Neural crest cell (in vitro differentiated cells): ENCODE measurements at places on chromosomes 3 and 15.

- DNase-seq, result no peak
These were observed 41.2 kb downstream of the CCDC12 start for GRCh38 chr3:46935168-46935858.

DNA sequence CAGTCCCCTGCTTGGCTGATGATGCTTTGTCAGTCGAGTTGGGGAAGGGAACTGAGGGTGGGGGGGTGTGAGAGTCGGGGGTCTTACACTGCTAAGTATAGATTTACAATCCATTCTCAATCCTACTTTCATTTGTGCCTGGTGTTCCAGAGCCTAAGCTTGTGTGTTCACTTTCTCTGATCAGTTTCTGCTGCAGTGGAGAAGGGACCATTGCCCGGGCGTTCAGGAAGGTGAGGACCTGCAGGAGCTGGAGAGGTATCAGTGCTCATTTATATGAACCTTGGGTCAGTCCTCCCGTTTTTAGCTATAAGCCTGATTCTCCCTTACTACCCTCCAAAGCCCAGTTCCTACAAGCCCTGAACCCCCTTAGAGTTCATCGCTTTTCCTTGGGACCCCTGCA, 41.0 kb upstream of the TRAK1 start:
- DNase-seq, result no peak

GRCh38 chr15:38226608-38227266, 25.9 kb upstream of the SPRED1 start:
- peak; percentile 4 for DNase-seq

DNA sequence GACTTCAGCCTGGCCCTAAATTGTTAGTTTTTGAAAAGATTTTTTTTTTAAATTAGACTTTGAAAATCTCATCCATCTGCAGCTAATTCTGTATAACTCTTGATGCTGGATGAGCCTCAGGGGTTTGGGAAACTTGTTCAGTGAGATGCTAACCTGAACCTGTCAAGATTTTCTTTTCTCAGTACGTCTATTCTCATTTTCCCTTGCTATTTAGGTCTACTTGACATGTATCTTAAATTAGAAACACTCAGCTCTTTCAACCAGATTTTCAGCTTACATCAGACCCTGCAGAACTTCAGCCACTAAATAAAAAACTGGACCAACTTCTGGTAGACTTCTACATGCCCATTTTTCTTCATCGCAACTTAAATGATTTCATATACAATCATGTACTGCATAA, 61.4 kb downstream of the MFSD1 start:
- DNase-seq, result no peak

DNA sequence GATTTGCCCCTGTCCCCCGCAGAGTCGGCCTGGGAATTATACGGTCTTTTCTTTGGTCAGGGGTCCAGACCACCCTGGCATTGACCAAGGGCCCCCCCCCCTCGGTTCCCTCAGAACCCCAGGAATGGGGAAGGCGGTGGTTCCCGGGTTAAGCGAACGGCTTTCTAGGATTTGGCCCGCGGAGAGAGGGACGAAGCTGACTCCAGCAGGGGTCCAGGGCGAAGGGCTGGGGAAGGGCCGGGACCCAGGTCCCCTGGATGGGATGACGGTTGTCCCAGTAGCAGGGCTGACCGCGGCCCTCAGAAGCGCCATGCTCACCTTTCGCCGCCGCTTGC, 274 bp downstream of the RRP9 start:
- DNase-seq, result no peak

- no peak for DNase-seq
These were observed 14.3 kb upstream of the PIK3R4 start for GRCh38 chr3:130760922-130761321.

GRCh38 chr15:29470794-29471193, 201.2 kb upstream of the NSMCE3 start:
- DNase-seq, result no peak

- DNase-seq, result no peak
These were observed 225.6 kb upstream of the UBE2E1 start for GRCh38 chr3:23580096-23580713.

DNA sequence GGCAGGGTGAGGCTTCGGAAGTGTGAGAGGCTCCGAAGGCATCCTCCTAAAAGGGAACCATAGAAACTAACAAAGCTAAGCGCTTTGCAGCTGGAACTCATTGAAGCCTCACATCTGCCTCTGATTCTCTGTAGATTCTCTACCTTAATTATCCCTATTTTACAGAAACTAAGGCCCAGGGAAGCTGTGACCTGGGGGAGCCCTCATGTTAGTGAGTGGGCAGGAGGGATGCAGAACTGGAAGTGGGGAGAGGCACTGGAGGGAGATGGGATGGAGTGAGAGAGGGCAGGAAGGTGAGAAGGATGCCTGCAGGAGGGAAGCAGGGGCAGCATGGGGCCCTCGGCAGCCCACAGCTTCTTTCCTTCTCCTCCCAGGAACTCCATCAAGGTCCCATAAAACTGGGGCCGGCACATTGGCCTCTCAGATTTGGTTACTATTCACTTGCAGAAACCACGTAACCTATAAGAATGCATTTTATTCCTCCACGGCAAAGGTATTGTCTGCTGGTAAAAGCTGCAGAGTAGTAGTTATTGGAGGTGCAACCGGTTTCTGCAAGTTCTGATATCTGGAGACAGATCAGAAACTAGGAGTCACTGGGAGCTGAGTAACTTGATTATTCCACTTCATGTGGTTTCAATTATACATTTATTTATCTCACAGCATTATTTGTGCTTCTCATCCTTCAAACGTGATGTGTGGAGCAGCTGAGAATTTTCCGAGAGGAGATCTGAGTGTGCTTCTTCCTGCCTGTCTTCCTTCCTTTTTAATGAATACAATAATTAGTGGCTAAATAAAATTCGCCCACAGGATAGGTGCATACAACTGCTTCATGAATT, 24.0 kb upstream of the CHCHD6 start:
- no peak for DNase-seq

- no peak for DNase-seq
These were observed 249.4 kb upstream of the MDFIC2 start for GRCh38 chr3:70561796-70562195.

- DNase-seq, result no peak
These were observed 31.9 kb downstream of the SMAD6 start for GRCh38 chr15:66733976-66734375.

GRCh38 chr3:15007681-15008141, 57.4 kb downstream of the MRPS25 start:
- DNase-seq, result no peak

DNA sequence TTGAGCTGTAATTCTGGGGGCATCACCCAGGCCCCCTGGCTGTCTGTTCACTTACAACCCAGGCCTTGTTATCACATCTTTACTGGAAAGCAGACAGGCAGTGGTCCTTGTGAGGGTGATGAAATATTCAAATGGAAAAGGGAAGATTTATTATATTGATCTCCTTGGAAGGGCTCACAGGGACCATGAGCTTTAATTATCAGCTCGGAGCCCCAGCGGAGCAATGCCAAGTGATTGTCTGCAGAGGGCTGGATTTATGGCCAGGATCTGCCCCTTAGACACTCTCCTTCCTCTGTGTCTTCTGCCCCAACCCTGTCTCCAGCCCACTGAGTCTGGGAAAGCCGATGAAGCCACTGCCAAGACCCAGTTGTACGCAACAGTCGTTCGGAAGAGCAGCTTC, 31.9 kb downstream of the CCDC33 start:
- DNase-seq, result no peak

- no peak for DNase-seq
These were observed 195.6 kb downstream of the ZBBX start for GRCh38 chr3:167184511-167184910.

DNA sequence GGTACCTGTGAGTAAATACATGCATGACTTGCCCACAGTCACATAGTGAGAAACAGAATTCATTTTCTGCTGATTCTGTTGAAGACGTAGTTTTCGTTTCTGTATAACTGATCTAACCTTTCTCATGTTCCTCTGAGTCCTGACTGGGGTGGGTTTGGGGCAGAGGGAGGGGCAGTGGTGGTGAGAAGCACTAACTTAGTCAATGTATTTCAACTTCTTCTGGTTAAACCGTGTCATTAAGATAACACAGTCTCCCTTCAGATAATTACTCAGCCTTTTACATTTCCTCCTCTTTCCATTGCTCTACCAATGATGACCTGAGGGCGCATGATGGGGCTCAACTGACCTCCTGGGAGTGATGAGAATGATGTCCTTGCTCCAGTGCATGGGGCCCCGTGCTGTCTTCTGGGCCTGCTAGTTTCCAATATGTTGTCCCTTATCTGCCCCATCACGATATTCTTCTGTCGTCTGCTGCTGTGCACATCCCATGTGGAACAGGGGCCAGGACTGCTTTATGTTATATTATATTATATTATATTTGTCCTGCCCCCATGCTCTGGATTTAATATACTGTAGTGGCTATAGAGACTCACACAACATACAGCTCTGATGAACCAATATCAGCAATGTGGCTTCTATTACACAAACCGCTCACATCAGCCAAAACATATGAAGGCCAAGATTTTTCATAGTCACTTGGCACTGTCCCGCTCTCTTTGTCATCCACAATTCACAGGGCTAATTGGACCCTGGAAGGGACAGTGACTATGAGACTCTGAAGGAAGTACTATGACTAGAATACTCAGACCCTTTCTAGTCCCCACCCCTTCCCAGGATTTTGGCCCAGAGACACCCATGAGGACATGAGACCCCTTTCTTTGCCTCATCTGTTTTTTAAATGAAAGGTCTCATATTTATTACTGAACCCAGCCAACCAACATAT, 407.1 kb upstream of the MCTP2 start:
- DNase-seq, result no peak

DNA sequence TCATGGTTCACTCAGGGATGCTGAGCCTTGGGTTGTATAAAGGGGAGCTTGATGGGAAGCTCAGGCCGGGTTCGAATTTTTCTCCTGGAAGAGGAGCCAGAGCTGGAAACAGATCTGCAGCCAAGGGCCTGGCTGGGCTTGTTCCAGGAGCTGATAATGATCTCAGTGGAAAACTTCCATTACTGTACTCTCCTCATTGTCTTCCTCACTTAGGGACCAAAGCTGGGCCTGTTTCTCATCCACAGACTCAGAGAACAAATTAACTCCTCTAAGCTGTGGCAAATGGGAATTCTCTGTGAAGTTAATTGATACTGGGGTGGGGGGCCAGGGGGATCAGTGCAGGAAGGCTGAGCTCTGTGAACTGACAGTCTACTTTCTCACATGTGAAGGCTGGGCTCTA, 92.0 kb downstream of the PRICKLE2 start:
- DNase-seq, result no peak

DNA sequence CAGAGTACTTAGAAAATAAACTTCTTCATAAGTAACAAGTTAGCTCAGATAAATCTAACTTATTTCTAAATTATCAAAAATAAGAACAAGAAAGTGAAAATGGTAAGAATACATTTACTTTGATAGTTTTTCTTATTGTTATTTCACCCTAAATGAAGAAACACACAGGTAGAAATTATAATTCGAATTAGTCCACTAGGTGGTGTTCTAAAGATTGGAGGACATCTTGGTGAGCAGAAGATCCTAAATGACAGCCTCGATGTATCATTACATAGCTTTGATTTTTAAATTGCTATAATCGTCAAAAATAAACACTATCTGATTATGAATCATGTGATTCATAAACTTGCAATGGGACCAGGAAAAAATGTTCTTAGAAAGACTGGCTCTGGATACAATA, 280.8 kb upstream of the UBE2E2 start:
- DNase-seq, result no peak

- no peak for DNase-seq
These were observed 31.6 kb downstream of the LRIG1 start for GRCh38 chr3:66469220-66469640.

- DNase-seq, result no peak
These were observed 590 bp upstream of the ITGA11 start for GRCh38 chr15:68432441-68433064.

DNA sequence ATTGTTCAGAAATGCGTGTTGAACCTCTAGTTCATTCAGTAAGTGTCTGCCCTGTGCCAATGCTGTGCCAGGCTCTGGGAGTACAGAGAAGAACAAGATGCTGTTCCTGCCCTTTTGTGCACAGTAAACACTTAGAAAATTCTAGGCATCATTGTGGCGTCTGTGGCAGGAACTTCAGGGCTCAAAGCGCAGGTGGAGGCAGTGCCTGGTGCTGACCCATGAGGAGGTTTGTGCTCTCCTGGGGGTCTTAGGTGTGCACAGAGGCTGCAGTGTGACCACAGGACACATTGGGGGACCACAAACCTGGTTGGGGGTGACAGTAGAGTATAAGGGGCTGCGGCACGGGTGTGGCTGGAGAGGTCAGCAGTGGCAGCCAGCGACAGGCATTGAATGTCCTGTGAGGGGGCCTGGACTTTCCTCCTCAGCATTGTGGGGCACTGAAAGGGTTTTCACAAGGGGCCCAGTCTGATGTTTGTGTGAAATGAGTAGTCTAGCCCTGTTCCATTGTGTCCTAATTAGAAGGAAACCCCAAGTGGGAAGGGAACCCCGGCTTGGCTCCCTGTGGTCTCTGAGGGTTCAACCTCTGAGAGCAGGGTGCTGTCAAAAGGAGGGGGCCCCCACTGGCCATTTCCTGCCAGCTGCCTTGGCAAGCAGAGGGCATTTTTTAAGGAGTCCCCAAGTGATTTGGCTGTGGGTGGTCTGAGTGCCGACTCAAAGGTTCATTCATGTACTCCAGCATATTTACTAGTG, 20.9 kb downstream of the MRAS start:
- no peak for DNase-seq

DNA sequence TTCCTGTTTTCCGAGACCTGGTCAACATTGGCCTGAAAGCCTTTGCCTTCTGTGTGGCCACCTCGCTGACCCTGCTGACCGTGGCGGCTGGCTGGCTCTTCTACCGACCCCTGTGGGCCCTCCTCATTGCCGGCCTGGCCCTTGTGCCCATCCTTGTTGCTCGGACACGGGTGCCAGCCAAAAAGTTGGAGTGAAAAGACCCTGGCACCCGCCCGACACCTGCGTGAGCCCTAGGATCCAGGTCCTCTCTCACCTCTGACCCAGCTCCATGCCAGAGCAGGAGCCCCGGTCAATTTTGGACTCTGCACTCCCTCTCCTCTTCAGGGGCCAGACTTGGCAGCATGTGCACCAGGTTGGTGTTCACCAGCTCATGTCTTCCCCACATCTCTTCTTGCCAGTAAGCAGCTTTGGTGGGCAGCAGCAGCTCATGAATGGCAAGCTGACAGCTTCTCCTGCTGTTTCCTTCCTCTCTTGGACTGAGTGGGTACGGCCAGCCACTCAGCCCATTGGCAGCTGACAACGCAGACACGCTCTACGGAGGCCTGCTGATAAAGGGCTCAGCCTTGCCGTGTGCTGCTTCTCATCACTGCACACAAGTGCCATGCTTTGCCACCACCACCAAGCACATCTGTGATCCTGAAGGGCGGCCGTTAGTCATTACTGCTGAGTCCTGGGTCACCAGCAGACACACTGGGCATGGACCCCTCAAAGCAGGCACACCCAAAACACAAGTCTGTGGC, 16.9 kb downstream of the TMEM43 start:
- DNase-seq, result no peak

DNA sequence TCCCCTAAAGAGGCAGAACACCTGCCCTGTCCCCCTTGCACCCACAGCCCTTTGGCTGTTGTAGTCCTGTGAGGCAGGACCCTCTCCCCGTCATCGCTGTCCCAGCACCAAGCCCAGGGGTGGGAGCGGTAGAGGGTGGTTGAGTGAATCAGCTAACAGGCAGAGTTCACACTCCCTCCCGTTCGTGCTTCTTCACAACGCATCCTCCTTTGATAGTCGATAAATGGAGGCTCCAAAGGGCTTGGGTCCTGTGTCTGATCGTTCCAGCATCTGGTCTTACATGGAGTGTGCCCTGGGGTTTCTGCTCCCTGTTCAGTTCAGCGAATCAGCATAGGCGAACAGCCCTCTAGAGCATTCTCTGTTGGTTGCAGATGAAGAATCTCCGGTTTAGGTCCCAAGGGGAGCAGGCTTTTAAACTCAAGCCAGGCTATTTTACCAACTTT, 820 bp upstream of the HMCES start:
- DNase-seq, result peak; percentile 5

- DNase-seq, result no peak
These were observed 124.5 kb downstream of the THSD4 start for GRCh38 chr15:71239592-71240364.
